Muscle of back (tissue), 13 donors: ENCODE measurements at places on chromosomes 3 and 15.

- DNase-seq, result no peak
These were observed 41.4 kb downstream of the NFKBIZ start for GRCh38 chr3:101890716-101891115.

- no peak for DNase-seq
These were observed 97.7 kb downstream of the CHST2 start for GRCh38 chr3:143217283-143217682.

DNA sequence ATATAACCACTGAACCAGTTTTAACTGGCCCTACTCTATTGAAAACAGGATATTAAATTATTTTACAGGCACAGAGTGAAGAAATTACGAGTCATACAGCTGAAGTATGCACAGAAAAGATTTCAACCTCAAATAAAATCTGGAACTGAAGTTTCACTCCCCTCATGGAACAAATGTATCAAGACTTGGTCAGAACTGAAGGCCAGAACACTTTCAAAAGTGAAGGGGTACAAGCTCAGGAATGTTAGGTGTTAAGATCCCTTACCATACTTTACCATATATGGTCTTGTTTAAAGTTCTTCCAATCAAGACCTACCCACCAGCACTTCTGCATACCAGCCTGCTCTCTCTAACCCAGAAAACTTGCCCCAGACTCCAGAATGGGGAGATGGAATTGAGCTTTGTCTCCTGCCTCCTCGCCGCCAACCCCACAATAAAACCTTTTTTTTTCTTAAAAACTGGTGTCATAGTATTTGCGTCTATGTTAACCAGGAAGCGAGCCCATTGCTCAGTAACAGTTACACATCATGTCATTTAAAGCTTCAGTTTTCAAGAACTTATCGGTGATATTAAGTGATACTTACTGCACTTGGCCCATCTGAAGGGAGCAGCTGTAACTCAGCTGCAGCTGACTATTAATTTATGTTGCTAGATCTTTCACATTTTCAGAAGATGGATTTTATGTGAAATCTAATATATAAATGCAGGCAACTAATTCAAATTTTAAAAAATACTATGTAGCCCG lies 59.9 kb downstream of the OXSM start:
- no peak for DNase-seq

DNA sequence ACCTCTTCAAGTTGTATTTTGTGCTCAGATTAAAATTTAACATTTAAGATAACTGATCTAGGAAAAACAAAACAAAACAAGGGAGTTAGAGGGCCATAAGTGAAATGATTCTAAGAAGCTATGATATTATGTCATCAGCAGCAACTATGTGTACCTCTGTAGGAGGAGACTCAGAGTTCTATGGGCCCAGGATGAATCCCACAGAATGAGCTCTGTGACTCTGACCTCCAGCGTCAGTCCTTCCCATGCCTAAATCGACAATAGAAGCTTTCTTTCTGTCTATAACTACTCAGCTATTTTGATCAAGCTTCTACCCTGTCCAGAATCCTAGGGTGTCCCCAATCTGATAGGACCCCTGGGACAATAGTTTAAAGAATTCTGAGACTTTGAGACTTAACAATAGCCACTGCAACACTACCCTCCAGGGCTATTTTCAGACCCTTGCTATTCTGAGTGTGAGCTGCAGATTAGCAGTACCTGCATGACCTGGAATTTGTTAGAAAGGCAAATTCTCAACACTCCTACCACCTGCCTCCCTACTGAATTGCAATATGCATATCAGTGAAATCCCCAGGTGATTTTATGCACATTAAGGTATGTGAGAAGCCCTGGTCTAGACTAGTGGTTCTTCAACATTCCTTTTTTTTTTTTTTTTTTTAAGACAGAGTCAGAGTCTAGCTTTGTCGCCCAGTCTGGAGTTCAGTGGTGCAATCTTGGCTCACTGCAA lies 66.7 kb downstream of the ARHGAP31 start:
- DNase-seq, result no peak
